ENCODE measurements at places on chromosomes 1 and 21.

DNA sequence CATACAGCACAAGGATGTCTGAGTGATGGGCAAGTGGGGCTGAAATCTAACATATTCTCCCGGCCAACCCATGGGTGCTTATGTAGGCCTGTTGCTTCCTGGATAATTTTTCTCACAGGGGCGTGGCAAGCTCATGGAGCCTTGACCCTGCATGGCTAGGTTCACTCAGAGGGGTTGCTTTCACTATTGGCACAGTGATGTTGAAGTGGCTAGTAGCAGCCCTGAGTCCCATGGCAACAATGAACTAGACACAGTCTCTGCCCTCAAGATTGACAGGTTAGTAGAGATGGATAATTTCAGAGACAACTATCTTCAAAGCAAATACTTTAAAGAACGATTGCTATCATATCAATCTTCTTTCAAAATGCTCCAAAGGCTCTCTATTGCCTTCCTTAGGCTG is 6.5 kb upstream of the MAB21L3 start:
- DNase-seq, result no peak

DNA sequence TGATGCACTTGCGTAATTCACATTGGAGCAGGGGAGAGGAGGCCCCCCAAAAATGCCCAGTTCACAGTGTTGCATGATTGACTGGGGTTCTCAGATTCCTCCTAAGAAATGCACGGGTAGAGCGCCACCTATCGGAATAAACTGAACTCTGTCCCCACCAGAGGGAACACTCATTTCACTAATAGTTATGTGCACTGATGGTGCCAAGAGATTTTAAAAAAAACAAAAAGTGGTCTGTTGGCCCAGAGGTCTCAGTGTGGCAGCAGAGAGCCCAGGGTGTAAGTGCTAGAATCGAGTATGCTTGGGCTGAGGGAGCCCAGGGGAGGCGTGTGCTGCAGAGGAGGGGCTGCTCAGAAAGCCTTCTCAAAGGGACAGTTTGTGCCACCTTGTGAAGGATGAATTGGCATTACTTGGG is 6.9 kb downstream of the PINK1 start:
- DNase-seq, result peak; percentile 61

- peak; percentile 55 for DNase-seq
These were observed 157.7 kb downstream of the TOMM20 start for GRCh38 chr1:234970731-234971476.

DNA sequence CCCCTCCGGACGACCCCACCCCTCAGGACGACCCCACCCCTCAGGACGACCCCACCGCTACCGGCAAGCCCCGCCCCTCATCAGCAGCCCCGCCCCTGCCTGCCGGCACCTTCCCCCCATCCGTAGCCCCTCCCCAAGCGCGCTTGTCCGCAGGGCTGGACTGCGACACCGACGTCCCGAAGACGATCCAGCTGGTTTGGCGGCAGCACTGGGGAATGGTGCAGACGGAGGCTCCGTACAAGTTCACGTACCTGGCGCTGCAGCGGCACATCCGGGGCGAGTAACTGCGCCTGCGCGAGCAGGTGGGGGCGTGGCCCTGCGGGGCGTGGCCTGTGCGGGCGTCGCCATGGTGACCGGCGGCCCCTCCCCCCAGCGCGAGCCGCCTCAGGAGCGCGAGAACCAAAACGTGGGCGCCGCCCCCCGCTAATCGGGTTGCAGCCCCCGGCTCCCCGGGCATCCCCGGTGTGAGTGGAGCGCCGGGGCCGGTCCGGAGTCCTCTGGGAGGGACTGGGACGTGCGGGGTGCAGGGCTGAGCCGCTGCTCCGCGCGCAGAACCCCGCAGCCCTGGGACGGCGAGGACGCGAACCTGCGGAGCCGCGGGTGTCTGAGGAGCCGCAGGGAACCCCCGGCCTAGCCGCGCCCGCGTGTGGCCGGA is 4.9 kb downstream of the RNF223 start:
- DNase-seq, result peak; percentile 95

DNA sequence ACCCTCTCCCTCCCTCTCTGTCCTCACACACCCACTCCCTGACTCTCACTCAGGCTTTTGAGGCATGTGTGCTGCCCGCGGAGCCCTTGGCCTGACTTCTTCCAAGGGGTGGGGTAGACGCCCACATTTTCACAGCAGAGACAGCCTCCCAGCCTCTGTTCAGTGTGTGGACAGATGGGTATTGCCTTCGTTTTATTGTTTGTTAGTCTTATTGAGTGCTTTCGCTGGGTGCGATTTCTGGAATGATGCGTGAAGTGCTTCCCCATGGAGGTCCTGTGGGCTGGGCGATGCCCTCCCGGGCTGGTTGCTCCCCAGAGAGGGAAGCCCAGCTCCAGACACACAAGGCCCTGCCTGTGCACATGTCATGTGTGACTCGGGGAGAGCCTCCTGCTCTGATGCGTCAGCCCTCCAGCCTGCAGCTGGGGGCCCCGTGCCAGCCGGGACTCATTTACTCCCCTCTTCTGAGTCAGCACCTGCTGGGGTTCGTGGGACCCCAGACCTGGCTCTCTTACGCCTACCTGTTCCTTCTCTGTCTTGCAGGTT is 14.7 kb downstream of the PDXK start:
- no peak for DNase-seq

- peak; percentile 95 for DNase-seq
These were observed 39.9 kb downstream of the EPHA2 start for GRCh38 chr1:16116002-16116401.

DNA sequence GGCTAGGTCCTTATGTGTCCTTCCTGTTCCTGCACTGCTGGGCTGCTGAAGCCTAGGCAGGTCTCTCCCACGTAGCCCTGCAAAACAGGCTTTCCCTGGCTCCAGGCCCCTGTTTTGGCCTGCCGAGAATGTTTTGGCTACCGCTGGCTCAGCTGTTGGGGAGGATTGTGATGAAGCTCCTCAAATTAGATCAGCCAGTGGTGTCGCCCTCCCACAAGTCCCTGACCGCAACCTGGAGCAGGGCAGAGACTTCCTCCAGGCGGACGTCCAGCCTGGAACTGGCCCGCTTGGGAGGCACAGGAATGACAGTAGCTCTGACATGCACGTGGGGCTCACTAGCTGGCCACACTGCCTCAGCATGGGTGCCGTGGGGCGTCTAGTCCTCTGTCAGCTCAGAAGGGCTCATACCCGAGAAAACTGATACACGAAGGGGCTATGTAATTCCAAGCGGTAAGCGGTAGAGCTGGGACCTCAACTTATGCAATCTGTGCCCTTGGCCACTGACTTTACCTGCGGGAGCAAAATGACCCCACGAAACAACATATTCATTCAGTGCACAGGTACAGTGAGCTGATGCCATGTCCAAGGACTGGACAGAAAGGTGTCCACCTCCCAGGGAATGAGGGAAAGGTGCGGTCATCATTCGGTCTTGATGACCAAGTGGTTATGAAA is 26.6 kb downstream of the DHRS3 start:
- DNase-seq, result no peak

GRCh38 chr1:236998546-236998945 is 5.7 kb downstream of the MT1HL1 start:
- no peak for DNase-seq

DNA sequence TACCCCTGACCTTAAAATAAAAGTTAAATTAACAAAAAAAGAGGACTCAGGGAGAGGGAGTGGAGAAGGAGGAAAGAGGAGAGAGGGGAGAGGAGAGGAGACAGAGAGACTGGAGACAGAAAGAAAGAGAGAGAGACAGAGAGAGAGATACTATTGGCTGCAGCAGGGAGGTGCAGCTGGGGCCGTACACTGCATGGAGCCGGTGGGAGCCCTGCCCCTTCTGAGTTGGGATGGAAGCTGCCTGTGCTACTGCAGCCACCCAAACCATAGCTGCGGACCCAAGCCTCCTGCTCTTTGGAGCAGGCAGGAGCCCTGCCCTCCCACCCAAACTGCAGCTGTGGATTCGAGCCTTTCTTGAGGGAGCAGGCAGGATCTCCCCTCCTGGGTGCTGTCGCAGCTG is 32.7 kb upstream of the HP1BP3 start:
- DNase-seq, result no peak

- DNase-seq, result no peak
These were observed 12.9 kb downstream of the CRABP2 start for GRCh38 chr1:156692441-156692924.

DNA sequence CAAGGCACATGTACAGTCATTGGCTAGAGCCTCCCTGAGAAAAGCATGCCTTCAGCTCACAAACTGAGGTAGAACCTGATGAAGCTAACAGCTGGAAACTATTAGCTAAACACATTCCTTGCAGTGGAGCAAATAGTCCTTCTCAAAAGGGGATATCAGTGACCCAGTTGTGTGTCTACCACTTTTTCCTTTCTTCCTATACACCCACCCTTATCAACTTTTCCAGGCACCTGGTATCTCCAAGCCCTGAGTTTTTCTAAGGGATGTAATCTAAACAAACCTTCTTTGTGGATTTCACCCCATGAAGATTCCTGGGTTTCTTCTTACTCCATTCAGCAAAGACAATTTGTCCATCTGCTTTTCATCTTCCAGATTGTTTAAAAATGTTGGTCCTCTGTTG is 10.5 kb upstream of the ZSWIM5 start:
- no peak for DNase-seq

DNA sequence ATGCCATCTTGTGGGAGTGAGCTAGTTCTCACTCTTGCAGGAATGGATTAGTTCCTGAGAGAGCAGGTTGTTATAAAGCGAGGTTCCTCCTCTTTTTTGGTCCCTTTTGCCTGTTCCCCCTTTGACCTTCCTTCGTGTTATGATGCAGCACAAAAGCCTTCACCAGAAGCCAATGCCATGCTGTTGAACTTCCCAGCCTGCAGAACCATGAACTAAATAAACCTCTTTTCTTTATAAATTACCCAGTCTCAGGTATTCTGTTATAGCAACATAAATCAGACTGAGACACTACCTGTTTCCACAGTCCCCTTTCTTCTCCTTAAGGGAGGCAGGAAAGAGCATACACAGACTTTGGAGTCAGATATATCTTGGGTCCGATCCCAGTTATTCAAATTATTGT is 25.6 kb downstream of the DISP3 start:
- no peak for DNase-seq

- no peak for DNase-seq
These were observed 49.2 kb downstream of the PLXNA2 start for GRCh38 chr1:208194944-208195343.
